ENCODE measurements at places on chromosomes 2 and 18. TPM values are rescaled to one million over a fixed set of nuclear protein-coding genes. Genes with fewer than 3 reads are reported as not detected.

ASPRV1 gene
- 2.5 TPM for total RNA-seq

GAL3ST2 gene
- 0.42 TPM for total RNA-seq

KIF5C gene
- total RNA-seq, result 235 TPM

PFN4 gene
- total RNA-seq, result 1.00 TPM

MARCHF4 gene
- 1.1 TPM for total RNA-seq

EFEMP1 gene
- 16.5 TPM for total RNA-seq

GRCh38 chr2:103496850-103497249, 735.0 kb downstream of the TMEM182 start:
- ATAC-seq, result no peak

GRCh38 chr2:53784436-53784835, 2.3 kb downstream of the ASB3 start:
- ATAC-seq, result no peak

GRCh38 chr2:67612576-67613042, 215.5 kb downstream of the ETAA1 start:
- no peak for ATAC-seq

DNA sequence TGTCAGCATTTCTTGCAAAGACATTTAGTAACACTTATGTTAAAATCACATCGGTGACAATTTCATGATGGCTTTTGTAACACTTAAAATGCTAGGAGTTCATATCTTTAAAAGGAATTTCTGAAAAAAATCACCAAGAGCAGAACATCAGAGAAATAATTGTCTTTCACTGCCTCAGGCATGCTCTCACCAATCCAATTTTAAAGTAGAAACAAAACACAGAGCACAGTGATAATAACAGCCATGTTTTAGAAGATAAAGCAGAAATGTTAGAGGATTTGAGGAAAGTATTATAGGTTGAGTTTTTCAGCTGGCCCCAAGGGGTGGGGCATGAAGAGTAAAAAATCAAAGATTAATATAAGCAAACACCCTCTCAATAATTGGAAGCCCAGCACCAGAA, 1037.6 kb downstream of the DSC3 start:
- ATAC-seq, result no peak

DNA sequence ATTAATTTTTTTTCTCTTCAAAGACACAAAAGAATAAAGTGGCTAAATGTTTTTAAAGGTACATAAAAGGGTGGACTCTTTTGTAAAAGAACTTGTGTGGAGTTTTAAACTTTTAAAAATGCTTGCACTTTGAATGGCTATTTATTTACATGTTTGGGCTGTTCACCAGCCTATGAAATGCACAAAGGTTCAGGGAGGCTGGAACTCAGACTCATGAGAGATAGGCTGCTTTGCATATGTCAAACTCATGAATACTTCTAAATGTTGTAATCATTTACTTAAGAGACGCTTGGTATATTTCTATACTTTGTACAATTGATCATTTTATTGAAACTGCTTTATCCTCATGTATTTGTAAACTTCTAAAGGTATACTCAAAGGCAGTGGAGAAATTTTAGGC, 79.9 kb downstream of the ZEB2 start:
- no peak for ATAC-seq

DNA sequence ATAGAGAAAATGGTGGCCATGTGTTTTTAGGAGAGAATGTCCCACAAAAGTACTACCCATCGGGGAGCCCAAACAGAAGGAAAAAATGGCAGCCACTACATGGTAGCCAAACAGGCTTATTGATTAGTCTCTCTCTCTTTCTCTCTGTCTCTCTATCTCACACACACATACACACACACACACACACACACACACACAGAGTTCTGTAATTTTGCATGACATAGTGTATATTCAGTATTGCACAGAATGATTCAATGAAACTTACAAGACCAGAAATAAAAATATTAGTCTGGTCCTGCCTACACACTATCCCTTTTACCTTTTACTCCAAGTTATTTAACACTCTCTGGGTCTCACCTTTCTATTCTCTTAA, 124.8 kb upstream of the SLC39A10 start:
- ATAC-seq, result no peak

- no peak for ATAC-seq
Measured at GRCh38 chr18:62797329-62797728, 82.0 kb downstream of the PHLPP1 start.

GRCh38 chr2:191428141-191428540, 182.9 kb downstream of the MYO1B start:
- ATAC-seq, result no peak

DNA sequence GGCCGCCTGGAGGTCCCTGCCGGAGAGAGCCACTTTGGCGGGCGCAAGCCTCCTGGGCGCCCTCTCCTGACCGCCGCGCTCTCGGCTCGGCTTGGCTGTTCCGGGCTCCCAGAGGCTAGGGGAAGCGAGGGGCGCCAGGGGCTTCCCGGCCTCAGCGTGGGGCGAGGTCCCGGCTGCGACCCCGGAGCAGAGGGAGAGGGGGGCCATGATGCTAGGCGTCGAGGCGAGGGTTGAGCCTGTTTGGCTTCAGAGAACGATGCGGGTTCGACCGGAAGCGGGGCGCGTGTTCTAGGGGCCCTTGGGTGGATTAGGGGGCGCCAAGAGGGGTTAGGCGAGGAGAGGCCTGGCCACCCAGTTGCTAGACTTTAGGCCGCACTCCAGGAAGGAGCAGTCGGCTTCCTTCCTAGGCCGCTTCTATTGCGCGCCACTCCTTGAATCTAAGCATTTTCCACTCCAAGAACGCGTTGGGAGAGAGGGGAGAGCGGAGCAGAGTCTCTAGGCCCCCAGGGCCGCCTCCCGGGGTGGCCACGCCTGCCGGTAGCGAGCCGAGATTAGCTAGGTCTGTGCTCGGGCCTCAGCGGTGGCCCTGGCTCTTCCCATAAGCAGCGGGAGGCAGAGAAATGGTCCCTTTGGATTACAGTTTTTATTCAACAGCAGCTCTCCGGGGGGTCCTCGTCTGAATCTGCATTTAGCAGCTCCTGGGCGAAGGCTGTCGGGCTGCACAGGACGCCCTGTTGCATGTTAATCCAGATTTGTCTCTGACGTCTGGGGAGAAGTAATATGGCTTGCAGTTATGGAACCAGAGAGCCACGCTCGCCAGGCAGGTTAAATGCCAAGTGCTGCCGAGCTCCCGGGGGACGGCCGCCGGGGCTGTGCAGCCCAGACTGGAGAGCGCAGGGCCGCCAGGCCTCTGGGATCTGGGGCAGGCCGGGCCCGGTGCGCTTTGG, 11.3 kb downstream of the MEIS1 start:
- no peak for ATAC-seq

DNA sequence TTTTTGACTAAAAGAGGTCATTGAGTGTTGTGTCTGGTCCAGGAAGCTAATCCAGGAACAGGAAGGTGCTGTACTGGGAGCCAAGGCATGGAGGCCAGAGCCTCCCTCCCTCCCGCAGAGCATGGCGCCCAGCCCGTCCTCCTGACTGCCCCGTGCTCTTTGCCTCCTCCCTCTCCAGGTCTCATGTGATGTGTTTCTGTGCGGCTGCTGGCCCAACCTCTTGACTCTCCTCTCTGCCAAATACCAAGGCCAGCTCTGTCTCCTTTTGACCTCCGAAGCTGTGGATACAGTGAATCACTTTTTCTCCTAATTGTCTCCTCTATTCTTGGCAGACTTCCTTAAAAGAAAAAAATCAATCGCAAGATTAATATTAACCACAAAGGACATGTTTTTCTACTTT, 284.1 kb downstream of the PHLPP1 start:
- no peak for ATAC-seq
